ENCODE measurements at places on chromosomes 12 and 14.

DNA sequence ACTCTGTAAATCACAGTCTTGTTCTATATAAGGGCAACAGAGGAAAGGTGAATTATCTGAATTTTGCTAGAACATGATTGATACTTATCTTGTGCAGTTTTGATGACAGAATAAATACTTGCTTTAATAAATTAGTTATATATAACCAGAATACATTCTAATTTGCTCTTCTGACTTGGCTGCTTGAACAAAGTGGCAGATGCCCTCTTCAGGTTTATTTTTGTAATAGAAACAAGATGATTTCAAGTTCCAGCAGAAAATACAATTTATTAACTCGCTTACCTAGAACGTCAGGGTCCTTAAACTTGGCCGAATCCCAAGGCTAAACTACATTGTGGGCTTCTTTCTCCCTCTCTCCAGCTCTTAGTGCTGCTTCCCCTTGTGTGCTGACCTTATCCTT lies 57.6 kb upstream of the SSTR1 start:
- DNase-seq: no peak

DNA sequence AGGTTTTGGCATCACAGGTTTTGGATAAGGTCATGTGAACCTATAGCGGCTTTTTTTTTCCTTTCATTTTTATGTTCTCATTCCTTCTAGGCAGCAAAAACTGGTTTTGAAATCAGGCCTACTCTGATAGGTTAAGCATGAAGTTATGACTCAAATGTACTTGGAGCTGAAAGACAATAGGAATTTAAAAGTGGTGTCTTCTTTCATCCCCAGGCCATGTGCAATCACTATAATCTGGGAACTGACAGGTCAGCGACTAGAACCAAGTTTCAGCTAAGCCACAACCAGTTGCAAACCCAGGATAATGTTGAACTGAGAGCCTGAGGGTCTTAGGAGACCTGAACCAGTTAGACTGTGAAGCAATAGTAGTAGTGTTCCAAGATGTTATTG lies 74.3 kb downstream of the ANO6 start:
- DNase-seq: no peak

DNA sequence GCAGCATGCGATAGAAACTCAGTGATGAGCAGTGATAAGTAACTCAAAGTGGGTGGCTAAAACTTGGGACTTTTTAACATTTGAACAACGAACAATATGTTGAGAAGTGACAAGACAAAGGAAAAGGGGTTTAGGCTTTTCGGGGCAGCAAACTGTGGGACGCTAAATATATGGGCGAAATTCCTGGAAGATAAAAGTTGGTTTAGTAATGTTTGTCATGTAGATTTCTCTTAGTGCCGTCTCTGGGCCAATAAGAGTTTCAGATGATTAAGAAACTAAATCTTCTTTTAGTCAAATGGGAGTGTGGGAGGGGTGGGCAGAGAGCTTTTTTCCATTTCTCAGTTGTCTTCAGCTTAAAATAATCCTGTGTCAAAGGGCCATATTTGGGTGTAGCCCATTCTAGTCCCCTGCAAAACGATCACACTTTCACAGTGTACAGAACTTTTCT lies 41.7 kb upstream of the FUT8 start:
- DNase-seq: no peak

DNA sequence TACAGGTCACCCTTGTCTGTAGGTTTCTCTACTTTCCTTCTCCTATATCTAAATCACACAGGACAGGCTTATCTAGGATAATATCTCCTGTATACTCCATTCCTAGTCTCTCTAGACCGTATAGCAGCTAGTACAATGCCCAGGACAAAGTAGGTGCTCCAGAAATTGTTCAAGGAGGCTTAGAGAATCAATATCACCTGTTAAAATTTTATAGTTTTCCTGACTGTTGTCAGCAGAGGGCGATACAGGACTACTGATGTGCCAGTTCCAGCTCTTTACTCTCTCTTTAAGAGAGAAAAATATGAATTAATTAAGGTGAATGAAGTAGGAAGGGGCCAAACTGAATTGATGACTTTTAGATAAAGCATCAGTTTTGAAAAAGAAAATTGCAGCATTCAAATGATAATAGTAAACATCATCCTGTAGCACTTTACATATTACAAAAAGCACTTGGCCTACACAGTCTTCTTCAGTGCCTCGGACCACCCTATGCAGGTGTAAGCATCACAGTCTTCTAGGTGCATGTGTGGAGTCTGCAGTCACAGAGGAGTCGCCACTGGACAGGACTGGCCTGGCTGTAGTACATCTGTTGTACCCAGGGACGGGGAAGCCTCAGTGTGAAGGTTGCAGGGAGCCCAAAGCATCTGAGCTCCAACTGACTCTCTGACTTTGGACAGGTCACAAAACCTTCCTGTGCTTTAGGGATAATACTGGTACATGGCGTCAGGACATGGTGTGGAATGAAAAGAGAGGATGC lies 61.9 kb upstream of the MAX start:
- DNase-seq: peak; percentile 27

DNA sequence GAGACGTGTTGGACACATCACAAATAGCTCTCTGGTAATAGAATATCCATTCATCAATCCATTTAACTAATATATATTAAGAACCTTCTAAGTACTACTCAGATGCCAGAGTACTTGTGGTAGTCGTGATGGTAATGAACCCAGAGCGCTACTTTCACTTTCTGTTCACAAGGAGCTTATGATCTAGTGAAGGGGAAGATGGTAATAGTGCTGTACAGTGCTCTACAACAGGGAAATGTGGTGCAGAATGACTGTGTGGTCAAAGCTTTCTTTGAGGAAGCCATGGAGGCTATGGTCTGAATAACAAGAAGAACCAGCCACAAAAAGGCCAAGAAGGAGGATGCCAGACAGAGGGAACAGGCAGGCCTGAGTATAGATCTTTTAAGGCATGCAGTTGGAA lies 212.0 kb downstream of the PTPRO start:
- no peak for DNase-seq

DNA sequence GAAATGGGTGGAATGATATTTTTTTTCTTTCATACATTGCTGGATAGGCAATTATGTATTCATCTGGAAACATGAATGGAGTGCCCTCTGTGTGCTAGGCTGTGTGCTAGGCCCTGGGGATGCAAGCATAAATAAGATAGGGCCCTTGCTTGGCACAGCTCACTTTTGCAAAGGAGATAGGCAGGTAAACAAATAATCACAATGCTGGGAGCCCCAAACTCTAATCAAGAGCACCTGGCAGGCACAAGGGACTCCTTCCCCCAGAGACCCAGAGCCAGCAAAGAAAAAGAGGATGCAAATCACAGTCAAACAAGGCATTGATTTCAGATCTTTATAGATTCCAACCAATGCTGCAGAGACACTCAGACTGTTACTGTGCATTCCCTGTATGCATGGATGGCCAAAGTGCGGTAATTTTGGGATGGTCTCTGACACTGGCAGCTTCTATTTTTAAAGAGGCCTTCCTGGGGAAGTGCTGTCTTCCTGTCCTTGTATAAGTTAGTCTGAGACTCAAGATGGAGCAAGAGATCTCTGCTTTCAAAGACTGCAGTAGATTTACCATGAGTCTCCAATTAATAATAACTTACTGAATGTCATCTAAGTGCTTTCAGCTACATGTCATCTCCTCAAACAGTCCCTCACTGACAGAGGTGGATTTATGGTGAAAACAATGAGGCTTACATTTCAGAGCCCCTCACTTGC lies 45.1 kb upstream of the CPM start:
- no peak for DNase-seq

DNA sequence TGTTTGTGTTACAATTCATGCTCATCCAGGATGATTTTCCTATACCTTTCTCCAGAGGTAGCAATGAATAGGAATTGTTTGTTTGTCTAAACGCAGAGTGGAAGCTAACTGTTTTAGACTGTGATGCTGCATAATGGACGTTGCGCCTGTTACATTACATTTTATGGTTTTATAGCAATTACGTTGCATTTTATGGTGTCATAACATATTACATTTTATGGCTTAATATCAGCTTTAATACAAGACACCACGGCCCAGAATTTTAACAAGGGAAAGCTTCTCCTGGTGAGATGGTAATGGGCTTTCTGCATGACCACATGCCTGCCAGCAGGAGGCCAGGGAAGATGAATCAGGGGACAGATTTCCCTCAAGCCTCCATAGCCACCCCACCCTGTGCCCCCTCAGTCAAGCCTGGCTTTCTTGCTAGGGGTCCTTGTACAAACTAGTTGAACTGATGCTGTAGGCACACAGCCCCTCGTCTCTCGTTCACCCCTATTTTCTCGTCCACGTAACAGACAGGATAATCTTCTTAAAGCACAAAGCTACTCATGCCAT lies 56.5 kb downstream of the HSPB8 start:
- DNase-seq: no peak

DNA sequence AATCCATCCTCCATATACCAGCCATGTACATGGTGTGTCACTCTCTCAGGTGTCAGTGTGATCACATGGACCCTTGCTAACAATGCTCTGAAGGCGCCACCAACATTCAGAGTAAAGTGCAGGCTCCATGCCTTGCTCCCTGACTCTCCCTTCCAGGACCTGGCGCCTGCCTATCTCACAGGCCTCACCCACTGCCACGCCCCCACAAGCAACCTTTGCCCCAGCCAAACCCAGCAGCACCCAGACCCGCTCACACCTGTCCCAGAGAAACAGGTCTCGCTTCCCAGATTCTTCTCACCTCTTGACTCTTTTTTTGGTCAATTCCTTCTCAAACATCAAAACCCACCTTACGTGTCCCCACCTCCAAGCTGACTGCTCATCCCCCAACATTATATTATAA lies 52.3 kb downstream of the KCNK10 start:
- DNase-seq: no peak

DNA sequence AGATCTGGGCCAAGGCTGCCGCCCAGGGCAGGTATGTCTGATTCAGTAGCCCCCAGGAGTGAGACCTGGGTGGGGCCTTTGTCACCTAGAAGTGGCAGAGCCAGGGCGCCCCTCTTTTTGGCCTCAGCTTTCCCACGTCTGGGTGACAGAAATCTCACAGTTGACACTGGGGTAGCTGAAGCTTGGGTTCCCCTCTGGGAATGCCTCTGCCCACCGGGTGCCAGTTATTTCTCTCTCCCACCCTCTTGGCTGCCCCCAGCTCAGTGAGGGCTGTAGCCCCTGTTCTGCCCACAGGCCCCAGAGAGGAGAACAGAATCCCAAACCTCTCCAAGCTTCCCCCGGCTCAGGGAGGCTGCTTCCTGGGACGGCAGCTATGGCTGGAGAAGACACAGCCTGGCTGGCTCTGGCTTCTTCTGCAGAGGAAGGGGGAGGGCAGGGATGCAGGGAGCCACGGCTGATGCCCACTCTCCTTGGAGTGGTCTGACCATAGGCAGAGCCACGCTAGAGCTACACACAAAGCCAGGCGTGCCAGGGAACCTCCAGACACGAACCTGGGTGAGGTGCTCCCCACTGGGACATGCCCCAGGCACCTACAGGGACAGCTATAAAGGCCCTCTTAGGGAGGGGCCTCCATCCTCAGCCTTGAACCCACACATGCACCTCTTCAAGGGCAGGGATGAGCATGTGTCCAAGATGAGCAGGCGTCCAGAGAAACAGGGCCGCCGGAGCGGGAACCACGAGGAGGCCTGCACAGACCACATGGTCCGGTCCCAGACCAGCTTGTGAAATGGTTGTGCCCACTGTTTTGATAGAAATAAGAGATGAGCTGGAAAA lies 51.7 kb downstream of the BEGAIN start:
- no peak for DNase-seq

- no peak for DNase-seq
Measured at GRCh38 chr12:116675339-116676107, 62.3 kb downstream of the SPRING1 start.

Data from effector CD4-positive, alpha-beta T cell (primary cell).